ENCODE measurements at places on chromosomes 5 and 9.

- no peak for DNase-seq
These were observed 15.3 kb downstream of the MYMK start for GRCh38 chr9:133509179-133510083.

- no peak for DNase-seq
These were observed 12.0 kb upstream of the PHYKPL start for GRCh38 chr5:178244576-178244975.

DNA sequence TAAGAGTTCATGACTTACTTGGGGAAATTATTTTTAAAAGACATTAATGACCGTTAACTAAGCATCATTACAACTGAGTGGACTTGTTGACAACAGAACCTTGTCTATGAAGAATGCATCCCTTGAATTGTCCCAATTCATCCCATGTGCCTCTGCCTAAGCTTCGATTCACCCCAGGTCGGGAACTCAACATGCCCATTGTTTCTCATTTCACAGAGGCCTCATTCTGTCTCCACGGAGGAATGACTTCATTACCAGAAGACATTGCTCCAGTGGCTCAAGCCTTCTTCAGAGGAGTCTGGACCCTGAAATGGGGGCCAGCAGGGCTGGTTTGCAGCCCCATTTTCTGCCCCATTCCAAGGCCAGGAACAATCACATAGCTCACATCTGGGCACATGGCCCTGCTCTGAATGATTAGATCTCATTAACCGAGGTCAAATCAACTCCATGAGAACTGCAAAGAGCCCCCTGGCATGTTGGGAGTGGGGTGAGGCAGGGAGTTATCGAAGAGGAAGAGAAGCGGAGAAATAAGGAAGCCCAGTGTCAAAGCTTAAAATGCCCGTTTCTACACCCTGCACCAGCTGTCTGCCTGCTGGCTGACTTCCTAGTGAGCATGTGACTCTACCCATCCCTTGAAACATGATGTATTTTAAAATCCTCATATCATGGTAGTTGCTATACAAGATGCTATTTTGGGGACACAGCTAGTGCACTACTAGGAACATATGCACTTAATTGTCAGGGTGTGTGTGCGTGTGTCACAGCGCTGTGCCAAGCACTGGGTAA lies 137.3 kb downstream of the LHFPL2 start:
- no peak for DNase-seq

DNA sequence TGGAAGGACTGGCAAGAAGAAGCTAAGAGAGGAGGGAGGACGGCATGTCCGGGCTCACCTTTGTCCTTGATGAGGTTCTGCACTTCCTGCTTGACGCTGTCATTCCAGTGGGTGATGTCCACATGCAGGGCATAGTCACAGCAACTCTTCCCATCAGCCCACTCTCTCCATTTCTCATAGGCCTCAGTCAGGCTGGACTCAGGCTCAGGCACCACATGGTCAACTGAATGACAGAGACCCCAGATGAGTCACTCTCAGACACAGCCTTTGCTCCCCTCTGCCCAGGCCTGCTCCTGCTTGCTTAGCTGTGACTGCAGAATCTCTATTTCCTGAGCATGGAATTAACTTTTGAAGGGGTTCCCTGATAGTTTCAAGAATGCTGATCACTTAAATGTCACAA lies 94.2 kb downstream of the DPYSL3 start:
- DNase-seq: no peak

GRCh38 chr5:65128226-65128625 lies 353.5 kb downstream of the ADAMTS6 start:
- DNase-seq: no peak

DNA sequence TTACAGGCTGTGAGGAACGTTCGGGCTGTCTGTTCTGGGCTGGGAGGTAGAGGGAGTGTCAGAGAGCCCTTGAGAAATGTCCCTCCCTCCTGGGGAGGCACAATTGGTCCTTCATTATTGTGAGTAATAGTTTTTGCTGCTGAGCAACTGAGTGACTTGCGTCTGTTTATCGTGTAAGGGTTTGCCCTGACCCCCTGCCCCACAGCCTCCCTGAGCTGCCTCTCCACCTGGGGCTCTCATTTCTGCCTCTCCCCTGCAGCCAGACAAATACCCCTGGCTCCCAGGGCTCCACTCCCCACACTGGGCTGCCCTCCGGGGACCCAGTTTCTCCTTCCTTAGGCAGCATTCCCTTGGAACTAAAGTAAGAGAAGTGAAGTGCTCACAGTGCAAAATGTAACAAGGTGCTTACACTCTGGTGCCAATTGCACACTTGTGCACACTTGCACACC lies 174.9 kb upstream of the MVB12B start:
- DNase-seq: no peak

GRCh38 chr5:124908581-124909451 lies 162.4 kb upstream of the ZNF608 start:
- peak; percentile 50 for DNase-seq

DNA sequence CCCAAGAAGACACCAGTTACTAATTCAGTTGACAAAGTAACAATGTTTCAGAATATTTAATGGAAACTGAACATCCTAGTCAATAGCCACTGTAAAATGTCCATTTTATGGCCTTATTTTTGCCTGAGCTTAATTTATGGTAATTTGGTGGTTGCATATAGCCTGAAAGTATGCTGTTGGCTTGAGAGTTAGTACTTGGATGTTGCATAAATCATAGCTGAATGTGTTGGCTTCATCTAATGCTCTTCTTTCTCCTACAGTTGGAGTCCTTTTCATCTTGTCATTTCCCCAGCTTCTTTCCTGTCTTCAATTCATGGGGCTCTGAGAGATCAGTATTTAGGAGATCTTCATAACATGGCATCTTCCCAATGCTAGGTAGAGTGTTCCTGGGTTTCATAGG lies 164.6 kb downstream of the MAT2B start:
- DNase-seq: no peak

DNA sequence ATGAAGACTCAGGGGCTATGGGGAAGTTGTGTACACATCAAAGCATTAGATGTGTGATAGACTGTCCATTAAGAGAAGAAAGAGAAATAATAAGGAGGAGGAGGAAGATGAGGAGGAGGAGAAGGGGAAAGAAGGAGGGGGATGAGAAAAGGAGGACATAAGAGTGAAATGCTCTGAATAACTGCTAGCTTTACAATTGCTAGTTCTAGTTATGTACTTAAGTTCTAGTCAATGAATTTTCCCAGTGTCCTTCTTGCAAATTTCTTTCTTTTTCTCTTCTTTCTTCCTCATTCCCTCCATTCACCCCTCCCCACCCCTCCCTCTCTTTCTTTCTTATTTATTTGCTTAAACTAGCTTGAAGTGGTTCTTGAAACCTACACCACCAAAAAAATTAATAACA lies 534.9 kb upstream of the GRAMD2B start:
- no peak for DNase-seq

- no peak for DNase-seq
These were observed 238.7 kb downstream of the SEMA5A start for GRCh38 chr5:9307150-9307549.

DNA sequence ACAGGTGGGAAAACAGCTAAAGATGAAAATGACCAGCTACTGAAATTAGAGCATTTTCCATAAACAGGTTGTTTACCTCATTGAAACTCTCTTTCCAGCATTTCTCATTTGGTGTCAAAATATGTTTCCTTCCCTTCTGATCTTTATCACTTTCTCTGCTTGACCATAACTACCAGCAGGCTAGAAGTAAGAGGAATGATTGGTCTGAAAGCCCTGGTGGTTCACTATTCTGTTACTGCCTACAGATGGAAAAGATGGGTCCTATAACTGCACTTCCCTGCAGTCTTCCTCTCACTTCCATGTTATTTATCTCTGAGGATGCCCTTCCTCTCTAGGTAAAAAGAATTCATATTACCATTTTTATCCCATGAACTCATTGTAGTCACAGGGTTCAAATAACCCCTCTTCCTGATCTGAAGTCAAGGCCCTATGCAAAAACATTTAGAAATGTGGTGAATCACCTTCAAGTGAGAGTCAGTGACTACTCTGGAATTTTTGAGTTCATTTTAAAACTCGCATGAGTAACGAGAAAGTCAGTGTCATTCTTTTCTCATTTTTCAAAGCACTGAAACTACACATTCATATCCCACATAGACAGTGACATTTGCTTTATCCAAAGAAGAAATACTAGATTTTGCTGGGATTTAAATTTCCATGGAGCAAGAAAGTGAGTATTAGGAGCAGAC lies 51.7 kb downstream of the ZNF474 start:
- DNase-seq: peak; percentile 82

- no peak for DNase-seq
These were observed 128.2 kb upstream of the ASTN2 start for GRCh38 chr9:117543089-117543488.

DNA sequence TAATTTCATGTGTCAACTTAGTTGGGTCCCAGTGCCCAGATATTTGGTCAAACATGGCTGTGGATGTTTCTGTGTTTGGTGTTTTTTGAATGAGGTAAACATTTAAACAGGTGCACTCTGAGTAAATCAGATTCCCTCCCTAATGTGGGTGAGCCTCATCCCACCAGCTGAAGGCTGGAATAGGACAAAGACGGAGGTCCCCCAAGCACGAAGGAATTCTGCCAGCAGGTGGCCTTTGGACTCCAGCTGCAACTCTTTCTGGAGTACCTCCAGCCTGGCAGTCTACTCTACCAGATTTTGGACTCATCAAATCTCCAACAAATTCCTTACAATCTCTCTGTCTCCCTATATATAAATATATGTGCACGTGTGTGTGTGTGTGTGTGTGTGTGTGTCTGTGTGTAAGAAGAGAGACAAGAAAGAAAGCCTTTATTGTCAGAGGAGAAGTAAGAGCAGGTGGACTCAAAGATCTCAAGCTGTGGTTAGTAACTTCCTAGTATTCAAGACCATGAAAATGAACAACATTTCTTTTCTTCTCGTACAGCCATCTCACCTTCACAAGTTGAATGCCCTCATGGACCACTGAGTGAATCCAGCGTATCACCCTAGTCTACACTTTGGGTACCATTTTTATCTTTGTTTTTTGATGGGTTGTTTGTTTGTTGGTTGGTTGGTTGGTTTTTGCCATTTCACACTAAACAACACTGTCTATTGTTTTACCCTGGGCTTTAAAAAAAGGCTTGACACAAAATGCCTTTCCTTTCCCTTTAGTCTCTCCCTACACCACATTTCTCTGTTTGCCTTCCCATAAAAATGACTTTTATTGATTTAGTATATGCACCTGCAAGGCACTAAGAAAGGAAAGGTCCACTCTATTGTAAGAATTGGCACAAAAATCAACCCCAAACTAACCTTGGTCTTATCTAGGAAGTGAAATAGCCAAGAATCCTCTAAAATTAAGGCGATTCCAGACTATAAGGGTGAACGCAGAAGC lies 118.7 kb downstream of the TENT4A start:
- no peak for DNase-seq

DNA sequence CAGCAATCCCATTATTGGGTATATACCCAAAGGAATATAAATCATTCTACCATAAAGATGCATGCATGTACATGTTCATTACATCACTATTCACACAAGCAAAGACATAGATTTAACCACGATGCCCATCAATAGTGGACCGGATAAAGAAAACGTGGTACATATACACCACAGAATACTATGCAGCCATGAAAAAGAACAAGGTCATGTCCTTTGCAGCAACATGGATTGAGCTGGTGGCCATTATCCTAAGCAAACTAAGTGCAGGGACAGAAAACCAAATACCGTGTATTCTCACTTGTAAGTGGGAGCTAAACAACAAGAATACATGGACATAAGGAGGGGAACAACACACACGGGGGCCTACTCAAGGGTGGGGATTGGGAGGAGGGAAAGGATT lies 33.8 kb upstream of the LAMC3 start:
- no peak for DNase-seq

DNA sequence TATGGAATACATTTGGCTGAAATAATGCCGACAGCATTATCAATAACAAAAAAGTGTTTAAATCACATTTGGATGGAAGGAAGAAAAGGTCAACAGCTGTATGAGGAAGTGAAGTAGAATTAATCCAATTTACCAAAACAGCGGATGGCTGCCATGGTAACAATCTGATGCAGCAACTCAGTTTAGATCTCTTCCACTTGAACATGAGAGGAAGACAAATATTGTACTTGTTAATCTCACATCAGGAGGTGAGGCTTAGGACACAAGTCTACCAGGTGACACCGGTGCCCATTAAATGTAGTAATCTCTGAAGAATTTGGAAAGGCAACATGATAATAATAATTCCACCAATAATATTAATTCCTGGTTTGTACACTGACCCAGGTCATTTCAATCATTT lies 2.4 kb downstream of the RASEF start:
- DNase-seq: no peak

- DNase-seq: peak; percentile 93
These were observed 9.6 kb downstream of the TMOD1 start for GRCh38 chr9:97510797-97511654.

GRCh38 chr9:72583370-72583769 lies 62.0 kb downstream of the TMC1 start:
- no peak for DNase-seq

GRCh38 chr5:142145106-142145900 lies 36.7 kb downstream of the NDFIP1 start:
- peak; percentile 78 for DNase-seq

DNA sequence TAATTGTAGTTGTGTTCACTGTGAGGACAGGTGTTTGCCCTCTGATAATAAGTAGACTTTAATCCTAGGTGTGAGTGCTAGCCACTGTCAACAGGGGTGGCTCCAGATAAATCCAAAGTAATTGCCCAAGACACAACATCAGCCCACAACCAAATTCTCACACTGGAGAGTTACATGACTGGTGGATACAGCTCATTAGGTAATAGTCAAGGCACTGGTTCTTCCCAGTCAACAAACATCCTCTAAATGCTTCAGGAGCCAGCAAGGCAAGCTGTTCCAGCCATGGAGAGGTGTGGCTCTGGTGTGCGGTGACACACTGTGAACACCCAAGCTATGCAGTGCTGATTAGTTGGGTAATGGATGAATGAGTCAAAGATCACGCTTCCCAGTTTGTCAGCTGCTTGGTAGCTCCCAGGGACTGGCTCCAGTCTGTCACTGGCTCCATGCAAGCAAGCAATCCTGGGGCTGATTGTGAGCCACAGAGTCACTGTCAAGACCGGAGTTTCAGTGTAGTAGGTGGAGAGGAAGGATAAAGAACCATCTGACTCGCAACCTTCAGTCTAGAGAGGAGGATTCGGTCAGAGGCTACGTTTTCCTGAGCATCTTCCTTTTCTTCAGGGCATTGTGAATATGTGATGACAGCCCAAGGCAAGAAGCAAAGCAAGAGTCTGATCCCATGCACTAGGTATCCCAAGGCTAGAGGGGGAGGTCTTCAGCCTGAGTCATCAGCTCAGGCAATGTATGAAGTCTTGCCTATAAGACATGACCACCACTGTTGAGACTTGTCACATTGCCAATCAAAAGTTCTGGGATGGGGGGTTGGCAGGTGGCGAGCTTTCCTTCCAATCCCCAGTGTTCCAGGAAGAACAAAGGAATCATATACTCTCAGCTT lies 63.1 kb downstream of the UGCG start:
- peak; percentile 92 for DNase-seq

GRCh38 chr9:133380734-133381133 lies 4.6 kb downstream of the STKLD1 start:
- no peak for DNase-seq

Measured in A172 (cell line).